ENCODE measurements at places on chromosomes 7 and 10.
A peak's percentile ranks its signal among the peaks of the same experiment; 100 is the strongest.

- DNase-seq, result no peak
These were observed 186.1 kb downstream of the MLLT10 start for GRCh38 chr10:21720090-21720489.

DNA sequence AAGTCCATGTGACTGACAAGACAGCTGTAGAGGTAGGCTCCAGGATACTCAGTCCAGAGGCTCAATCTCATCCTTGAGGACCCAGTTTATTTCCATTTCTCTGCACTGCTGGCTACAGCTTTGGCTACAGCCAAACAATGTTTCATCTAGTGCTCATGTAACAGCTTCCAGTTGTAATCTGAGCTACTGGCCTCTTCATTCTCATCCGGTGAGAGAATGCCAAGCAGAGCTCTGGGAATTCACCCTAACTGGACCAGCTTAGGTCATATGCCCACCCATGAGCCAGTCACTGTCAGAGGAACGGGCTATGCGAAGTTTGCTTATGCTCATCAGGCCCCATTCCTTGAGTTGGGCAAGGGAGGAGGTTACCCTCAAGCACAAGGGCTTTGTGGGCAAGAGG lies 192.9 kb downstream of the EVX1 start:
- no peak for DNase-seq

GRCh38 chr10:34231441-34232180 lies 583.5 kb downstream of the PARD3 start:
- DNase-seq, result no peak

DNA sequence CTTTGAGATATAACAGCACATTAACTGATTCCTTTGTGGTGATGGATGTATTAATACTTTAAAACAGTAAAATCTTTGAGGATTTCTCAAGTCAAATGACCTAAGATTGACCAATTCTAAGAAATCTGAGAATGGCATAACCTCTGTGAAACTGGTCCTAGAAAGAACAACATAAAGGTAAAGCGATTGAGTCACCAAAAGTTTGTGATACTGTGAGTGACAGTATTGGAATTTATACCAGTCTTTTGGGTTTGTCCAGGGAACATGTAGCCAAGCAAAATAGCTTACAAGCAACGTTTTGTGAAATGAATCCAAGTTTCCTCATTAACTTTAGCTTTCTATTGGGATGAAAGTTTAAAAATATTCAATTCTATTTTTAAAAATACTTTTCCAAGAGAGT lies 157.4 kb upstream of the TMEM196 start:
- DNase-seq, result no peak

- DNase-seq, result no peak
These were observed 107.9 kb downstream of the PROSER2 start for GRCh38 chr10:11931038-11931437.

DNA sequence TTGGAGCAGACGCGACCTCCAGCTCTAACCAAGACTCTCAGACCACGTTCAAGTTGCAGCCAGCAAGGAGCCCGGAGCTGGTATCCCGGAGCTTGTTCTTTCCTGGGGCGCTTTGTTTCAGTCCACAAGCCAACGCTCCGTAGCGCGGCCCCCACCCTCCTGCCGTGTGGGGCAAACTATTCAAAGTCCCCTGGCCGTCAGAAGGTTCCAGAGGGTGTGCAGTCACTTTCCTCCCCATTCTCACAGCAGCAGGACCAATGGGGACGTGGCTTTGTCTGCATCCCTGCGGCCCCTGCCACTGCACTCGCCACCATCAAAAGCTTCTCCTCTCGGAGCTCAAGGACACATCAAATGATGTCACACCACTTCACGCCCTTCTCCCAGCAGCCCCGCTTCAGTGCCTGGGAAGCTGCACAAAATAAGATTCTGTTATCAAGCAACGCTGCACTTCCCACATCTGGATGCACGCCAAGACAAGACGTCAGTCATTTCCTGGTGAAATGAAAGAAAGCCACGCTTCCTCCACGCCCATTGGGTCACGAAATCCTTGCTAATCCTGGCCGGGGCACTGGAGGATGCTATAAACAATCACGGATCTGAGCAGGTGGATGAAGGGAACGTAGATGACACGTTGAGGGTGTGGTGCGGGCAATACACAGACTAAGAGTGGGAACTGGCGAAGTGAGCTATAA lies 348.2 kb downstream of the PTPRN2 start:
- DNase-seq, result no peak

GRCh38 chr7:131045526-131045925 lies 282.1 kb upstream of the MKLN1 start:
- no peak for DNase-seq

GRCh38 chr7:133313575-133313974 lies 60.7 kb downstream of the EXOC4 start:
- no peak for DNase-seq

DNA sequence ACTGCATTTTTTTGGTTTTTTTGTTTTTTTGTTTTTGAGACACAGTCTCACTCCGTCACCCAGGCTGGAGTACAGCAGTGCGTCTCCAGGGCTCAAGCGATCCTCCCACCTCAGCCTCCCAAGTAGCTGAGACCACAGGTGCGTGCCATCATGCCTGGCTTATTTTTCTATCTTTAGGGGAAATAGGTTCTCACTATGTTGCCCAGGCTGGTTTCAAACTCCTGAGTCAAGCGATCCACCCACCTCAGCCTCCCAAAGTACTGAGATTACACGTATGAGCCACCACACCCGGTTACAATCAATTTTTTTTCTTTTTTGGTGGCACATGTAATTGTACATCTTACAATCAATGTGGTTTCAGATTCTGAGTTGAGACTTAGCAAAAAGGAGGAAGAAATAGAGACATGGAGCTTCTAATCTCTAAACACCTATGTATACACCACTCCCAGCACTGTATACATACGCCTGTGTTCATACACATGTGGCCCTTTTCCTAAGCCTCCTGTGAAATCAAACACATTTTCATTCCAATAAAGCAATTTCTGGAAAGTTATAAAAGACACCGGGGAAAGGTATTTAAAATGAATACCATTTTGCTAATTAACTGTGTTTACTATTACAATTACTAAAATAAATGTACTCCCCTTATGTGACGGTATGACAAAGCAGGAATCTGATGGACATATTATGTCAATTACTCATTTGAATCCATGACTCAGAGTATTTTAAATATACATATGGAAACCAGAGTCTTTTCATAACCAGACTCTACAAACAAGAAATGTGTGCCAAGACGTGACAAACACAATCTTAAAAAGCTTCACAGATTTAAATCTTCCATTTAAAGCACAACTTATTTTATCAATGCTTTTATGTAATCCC lies 40.9 kb downstream of the SMURF1 start:
- DNase-seq, result peak; percentile 8

DNA sequence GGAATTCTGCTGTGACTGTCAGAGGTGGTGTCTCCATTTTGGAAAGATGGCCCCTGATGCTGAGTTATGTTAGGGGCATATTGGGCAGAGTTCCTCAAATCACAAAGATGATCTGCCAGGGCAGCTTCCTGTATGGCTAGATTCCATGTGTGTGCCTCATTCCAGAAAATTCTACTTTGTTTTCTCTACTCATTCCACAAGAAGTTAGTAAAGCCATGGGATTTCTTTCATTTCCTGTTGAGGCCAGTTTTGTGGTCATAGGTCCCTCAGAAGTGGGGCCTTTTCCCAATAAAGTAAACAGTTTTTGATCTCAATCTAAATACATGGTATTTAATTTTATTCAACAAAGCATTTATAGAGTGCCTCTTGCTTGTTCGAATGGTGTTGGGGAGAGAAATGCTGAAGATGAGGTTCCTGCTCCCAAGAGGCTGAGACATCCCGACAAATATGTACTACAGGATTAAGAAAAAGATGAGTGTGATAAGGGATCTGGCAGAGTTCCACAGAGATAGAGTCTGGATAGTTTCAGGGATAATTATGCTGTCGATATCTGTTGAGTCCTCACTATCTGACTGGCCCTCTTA lies 33.0 kb downstream of the MINDY4 start:
- DNase-seq, result no peak

- no peak for DNase-seq
These were observed 769.1 kb downstream of the SUGCT start for GRCh38 chr7:40903872-40904271.

- DNase-seq, result no peak
These were observed 743.7 kb downstream of the PCDH15 start for GRCh38 chr10:54057357-54057756.

GRCh38 chr7:77657427-77658224 lies 38.6 kb upstream of the RSBN1L start:
- no peak for DNase-seq

DNA sequence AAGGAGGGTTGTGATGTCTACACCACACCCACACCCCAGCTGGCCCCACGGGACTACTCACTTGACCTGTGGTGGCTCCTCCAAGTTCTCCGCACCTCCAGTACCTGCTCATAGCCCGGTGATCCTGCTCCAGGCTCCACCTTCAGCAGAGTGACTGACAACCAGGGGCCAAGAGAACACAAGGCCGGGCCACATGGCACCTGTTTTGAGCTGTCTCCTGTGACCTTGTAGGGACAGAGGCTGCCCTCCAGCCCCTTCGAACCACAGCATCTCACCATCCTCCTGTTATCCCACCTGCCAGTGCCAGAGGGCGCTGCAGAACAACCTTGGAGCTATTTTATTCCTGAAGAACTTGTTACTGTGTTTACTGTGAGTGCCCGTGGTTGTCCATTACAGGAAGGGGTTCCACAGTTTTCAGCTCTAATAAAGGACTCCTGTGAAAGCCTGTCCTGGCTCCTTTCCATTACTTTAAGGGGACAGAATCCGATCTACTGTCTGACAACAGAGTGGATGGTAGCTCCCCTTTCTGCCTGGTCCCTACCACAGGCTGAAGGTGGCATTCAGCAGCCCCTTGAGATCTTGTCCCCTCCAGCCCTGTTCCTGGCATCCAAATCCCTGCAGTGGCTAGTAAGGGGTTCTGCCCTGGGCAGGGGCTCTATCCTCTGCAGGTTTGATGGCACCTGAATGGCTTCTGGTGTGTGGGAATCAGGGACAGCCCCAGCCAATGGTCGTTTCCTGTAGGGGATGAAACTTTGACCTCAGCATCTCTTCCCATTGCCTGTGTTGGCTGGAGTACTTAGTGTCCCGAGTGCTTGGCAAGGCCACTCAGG lies 50.8 kb downstream of the C10orf120 start:
- no peak for DNase-seq

- no peak for DNase-seq
These were observed 461.9 kb downstream of the PTPRN2 start for GRCh38 chr7:158125721-158126120.

- DNase-seq, result no peak
These were observed 5.2 kb downstream of the CSTF2T start for GRCh38 chr10:51694086-51694768.

DNA sequence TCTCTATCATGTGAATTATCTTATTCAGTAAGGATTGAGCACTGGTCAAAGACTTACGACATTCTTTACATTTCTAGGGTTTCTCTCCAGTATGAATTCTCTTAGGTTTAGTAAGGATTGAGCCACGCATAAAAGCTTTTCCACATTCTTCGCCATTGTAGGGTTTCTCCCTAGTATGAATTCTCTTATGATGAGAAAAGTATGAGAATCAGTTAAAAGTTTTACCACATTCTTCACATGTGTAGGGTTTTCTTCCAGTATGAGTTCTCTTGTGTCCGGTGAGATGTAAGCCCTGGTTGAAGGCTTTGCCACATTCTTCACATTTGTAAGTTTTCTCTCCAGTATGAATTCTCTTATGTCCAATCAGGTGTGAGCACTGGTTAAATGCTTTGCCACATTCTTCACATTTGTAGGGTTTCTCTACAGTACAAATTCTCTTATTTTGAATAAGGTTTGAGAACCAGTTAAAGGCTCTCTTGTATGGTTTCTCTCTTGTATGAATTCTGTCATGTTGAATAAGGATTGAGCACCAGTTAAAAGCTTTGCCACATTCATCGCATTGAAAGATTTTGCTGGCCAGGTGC lies 445.9 kb downstream of the ZNF479 start:
- DNase-seq, result no peak

GRCh38 chr10:62805231-62806099 lies 945 bp downstream of the ADO start:
- no peak for DNase-seq

DNA sequence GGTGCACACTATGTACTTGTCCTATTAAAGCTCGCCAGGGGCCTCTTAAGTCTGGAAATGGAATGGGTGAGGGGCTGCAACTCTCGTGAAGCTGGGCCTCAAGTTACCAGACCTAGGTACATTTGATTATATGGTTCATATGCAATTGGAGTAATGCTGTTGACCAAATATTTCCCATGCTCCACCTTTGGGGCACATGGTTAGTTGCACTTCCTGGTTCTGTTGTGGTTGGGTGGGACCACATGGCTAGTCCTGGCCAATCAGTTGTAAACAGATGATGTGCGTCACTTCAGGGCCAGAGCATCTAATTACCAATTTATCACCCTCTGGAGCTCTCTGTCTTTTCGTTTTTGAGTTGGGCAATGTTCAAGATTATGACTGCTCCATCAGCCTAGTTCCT lies 39.5 kb upstream of the OPN4 start:
- DNase-seq, result no peak

Data from stimulated activated CD8-positive, alpha-beta memory T cell treated with anti-CD3 and anti-CD28 coated beads, Interleukin-7, amount 100 ng/mL, for 24 hours (primary cell).